Hematopoietic multipotent progenitor cell treated with erythropoietin and hydrocortisone succinate and interleukin-3 and kit ligand, for 4 days (in vitro differentiated cells): ENCODE measurements at places on chromosomes 6 and 20.

GRCh38 chr20:38412877-38413577, 22.1 kb downstream of the SNHG17 start:
- no peak for DNase-seq

DNA sequence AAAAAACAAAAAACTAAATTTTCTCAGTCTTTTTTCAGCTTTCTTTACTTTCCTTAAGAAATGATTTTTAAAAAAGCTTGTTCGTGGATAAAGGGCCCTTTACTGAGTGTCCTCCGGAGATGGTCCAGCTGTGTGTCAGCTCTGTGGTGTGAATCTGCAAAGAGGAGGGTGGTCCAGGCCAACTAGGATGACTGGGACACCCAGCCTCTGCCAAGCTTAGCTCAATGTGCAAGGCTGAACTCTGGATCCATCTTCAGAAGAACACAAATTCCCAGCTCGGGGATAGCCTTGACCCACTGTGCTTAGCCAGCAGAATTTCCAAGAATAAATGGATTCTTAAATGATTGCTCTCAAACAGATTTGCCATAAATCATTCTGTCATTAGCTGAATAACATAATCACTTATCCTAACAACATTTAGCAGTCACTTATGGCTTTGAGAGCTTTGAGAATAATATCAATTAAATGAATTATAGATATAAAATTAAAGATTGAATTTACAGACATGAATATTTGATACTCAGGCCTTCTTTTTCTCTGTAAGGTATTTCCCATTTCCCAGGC, 14.2 kb upstream of the CALHM5 start:
- no peak for DNase-seq

- no peak for DNase-seq
Observed at GRCh38 chr20:35311409-35311808, 19.2 kb upstream of the FAM83C start.

DNA sequence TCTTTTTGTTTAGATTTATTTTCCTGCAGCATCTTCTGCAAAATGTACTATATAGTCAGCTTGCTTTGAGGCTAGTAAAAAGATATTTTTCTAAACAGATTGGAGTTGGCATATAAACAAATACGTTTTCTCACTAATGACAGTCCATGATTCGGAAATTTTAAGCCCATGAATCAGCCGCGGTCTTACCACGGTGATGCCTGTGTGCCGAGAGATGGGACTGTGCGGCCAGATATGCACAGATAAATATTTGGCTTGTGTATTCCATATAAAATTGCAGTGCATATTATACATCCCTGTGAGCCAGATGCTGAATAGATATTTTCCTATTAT, 3.2 kb downstream of the FOXC1 start:
- DNase-seq, result no peak

- DNase-seq, result no peak
Observed at GRCh38 chr6:45160305-45160704, 167.8 kb upstream of the RUNX2 start.

GRCh38 chr6:121521164-121521555, 85.7 kb downstream of the GJA1 start:
- DNase-seq, result no peak

GRCh38 chr6:165662749-165663376, at the start of gene PDE10A:
TSS of gene PDE10A (minus strand) at chr6:165663241. CDS start at chr6:165662811, 430 bp downstream.
- DNase-seq, result peak; percentile 35

DNA sequence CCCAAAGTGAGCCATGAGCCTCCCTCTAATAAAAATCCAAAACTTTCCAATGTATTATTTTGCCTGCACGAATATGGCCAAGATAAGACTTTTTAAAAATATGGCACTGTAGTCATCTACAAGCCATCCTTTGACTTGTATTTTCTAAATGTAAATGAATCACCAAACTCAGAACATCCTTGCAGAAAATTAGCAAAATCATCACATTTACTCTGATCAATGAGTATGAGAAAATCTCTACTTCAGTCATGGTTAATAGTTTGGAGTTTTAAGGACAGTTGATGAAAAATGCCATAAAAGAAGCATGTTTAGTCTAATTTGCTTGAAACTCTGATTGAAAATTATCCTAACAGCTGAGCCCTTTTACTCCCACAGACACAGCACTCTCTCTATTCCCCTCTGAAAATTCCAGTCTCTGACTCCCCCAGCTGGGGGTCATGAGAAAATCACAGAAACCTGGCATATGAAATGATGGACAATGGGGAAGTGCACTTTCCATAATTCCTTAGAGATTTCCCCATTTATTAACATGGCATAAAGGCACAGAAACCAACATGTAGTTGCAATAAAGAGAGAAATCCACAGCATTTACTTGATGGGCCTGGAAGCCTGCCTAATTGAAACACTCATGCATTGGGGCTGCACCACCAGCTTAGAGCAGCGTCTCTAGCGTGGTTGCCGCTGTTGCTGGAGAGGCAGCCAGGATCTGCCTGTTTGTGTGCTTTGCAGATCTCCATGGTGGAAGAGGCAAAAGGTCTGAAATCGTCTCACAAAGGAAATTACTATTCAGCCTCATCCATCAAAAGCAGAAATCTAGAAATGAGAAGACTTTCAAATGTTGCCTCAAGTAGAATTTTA, 214.0 kb downstream of the WDR27 start:
- DNase-seq, result no peak

DNA sequence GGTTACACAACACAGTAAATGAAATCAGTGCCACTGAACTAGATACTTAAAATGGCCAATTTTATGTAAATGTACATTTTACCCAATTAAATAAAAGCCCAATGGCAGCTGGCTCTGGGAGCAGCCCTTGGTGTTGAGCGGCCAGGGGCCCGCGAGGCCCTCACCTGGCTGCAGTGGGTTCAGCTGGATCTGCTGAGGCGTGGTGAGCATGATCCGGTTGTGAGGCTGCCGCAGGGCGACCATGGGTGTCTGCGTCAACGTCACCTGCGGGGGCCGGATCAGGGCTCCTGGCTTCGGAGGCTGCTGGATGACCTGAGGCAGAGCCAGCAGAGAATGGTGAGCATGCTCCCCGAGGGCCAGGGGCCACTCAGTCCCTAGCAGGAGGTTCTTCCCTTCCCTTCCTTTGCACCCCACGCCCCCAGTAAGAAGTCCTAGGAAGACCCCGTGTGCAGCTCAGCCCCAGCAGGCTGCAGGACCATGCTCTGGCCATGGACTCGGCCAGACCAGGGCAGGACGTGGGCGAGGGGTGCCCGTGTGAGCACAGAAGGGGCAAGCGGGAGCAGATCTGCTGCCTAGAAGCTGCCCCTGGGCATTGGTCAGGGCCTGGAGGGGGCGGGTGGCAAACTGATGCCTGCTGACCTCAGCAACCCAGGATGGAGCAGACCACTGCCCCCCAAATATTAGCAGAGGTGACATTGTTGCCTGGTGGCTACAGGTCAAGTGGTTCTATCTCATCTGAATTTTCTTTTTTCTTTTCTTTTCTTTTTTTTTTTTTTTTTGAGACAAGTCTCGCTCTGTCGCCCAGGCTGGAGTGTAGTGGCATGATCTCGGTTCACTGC, 61.9 kb downstream of the TAF4 start:
- no peak for DNase-seq

DNA sequence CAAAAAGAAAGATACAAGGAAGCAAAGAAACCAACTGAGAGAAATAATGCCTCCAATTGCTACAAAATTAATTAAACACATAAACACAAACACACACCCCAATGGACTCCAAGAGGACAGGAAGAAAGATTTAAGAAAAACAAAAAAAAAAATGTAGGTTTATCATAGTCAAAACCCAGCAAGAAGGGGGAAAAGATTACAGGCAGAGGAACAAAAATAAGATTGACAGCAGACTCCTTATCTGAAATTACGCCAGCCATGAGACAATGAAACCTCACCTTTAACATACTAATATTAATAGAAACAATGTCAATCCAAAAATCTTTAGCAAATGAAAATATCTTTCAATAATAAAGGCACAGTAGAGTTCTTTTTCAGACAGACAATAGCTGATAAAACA, 155.8 kb downstream of the RNGTT start:
- DNase-seq, result peak; percentile 23

DNA sequence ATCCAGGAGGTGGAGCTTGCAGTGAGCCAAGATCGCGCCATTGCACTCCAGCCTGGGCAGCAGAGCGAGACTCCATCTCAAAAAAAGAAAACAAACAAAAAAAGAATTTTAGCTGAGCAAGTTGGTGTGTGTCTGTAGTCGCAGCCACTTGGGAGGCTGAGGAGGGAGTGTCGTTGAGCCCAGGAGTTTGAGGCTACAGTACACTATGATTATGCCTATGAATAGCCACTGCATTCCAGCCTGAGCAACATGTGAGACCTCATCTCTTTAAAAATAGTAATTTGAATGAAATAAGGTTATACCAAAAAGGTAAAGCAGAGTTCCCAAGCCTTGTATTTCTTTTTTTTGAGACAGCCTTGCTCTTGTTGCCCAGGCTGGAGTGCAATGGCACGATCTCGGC, 19.8 kb downstream of the MTRES1 start:
- no peak for DNase-seq

DNA sequence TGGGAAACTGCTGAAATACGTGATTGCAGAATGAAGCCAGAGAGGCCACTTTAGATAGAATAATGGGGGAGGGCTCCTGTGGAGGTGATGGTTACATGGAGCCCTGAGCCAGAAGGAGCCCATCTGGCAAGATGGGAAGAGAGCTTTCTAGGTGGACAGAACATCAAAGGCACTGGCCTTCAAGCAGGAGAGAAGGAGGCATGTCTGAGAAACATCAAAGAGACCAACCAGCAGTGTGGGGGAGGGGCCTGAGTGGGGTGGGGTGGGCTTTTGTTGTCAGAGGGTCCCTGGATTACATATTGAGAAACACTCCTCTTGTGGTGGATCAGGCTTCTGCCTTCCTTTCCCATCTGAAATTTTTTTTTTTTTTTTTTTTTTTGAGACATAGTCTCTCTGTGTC, 1.9 kb upstream of the KCNG1 start:
- no peak for DNase-seq

DNA sequence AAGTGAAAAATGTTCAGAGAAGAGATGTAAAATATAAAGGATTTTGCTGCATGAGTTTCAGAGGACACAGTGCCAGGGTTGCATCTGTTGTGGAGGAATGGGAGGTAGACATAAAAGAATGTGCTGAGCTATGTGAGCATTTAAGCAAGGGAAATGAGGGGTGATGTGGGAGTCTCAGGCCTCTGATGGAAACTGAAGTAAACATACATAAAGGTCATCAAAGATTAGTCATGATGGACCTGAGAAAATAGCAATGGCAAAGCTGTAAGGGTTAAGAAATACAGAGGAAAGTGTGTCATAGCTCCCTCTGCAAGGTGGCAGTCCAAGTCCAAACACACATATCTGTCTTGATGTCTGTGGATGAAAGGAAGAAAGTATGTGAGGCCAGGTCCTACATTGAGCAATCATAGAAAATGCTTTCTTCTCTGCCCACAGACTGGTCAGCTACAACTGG, 306.6 kb upstream of the ECI2 start:
- no peak for DNase-seq

DNA sequence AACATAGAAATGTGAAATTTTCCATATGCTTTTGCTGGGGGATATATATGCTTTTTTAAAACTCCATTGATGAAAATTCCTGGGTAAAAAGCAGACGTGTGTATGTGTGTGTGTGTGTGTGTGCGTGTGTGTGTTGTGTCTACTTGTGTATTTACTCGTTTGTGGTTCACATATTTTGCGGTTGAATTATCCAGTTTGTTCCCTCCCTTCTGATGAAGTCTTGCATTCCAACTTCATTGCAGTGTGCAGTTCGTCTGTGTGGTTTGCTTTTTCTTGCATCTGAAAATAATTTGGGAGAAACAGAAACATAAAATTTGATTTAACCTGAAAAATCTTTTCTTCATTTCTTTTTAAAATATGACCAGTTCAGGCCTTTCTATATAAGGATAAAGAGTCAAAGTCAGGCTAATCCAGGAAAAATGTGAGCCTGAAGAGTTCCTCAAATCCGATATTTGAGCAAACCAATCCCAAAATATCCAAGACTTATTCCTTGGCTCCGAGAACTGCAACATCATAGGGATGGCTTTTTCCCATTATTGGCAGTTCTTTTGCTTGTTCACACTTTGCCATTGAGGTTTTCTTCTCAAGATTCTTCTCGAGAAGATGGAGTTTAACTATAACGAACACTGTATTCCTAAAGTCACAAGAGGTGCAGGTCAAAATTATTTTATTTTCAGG, 202.2 kb upstream of the CCN2 start:
- no peak for DNase-seq

DNA sequence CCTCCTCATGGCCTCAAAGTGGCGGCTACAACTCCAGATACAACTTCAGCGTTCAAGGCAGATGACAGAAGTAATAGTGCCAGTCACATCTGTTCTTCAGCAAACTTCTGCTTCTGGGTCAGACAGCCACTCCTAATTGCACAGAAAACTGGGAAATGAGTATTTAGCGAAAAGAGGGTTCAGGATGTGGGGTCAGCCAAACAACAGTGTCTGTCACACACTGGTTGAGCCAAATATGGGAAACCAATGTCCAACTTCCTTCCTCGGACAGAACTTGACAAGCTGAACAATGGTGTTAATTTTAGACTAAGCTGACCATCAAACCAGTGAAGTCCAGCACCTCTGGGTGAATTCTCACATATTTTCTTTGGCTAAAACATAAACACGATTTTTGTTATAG, 22.1 kb downstream of the NUDT3 start:
- DNase-seq, result no peak

DNA sequence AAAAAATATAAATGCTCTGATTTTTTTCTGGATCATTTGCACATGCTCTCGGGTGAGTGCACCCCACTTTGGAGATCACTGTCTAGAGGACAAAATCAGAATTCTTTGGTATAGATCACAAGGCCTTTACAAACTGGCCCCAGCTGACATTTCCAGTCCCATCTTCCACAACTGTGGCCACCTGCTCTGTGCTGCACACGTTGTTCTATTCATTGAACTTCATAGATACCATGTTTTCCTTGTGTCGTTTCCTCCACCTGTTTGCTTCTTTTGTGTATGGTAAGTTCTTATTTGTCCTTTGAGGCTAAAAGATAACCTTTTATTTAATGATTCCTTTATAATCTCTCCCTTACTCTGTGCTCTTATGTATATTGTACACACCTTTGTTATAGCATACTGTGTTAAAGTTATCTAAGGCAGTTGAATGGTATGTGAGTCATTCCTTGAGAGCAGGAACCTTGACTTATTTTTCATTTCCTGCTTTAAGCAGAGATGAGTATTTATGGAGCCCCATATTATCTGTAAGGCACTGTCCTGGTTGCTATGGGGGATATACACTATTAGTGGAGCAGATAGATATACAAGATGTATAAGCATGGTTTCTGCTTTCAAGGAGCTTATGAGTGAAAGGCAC, 12.0 kb upstream of the SLC17A5 start:
- no peak for DNase-seq
